NCI-H2107 (cell line): ENCODE measurements at places on chromosomes 5 and 9.

- DNase-seq, result no peak
Observed at GRCh38 chr5:177327539-177328522, 16.1 kb upstream of the MXD3 start.

GRCh38 chr9:1995084-1995483, 20.1 kb upstream of the SMARCA2 start:
- DNase-seq, result no peak

- no peak for DNase-seq
Observed at GRCh38 chr9:21443849-21444625, 3.8 kb downstream of the IFNA1 start.

DNA sequence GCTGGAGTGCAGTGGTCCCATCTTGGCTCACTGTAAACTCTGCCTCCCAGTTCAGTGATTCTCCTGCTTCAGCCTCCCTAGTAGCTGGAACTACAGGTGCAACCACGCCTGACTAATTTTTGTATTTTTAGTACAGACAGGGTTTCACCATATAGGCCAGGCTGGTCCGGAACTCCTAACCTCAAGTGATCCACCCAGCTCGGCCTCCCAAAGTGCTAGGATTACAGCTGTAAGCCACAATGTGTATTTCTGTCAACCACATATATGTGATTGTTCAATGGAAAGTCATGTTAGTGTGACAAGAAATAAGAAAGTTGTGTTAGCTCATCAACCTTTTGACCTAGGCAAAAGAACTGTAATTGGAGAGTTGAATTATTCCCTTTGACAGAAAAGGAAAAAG, 677.1 kb upstream of the CHD1 start:
- DNase-seq, result no peak

DNA sequence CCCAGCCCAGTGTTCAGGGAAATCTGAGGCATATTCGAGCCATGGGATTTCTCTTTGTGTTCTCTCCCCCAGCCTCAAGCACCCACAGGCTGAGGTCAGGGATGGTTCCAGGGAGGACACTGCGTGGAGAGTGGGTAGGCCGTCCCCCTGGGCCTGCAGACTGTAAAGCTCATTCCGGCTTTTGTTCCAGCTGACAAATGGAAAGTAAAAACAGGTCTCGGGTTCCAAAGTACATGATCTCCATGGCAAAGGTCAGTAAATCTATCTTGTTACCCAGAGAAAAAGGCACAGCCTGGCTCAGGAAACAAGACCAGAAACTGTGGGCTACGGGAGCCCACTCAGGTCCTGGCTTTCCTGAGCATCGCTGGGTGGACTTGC, 116.2 kb downstream of the ROR2 start:
- no peak for DNase-seq

DNA sequence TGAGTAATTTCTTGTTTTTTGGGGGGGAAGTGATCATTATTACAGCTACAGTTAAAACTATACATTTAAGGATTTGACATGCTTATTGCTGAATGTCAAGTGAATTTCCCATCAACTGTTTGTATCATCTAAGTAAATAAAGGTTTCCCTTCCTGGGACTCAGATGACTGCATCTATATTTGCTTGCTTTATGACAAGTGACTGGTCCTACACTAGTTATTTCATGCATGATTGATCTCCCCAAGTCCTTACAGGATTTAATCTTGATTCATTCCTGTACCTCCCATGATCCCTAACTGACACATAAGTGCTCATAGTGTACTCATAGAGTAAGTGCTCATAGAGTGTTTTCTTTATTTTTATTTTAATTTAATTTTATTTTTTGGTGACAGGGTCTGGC, 2.8 kb downstream of the TXNDC8 start:
- no peak for DNase-seq

DNA sequence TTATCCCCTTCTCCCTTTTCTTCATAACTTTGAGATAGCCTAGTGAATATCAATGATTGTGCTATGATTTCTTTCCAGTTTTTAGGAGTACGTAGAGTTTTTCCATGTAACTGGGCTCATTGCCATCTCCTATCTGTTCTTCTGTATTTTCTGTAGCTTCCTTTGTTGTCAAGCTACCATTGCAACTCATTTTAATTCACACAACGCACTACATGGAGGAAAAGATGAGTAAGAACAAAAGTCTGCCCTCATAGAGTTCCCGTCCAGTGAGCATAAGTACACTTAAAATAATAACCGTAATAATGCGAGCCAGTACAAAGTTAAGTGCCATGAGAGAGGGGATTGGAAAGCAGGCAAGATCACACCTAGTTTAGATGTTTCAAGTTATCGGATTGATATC, 177.7 kb downstream of the PAM start:
- DNase-seq, result no peak

DNA sequence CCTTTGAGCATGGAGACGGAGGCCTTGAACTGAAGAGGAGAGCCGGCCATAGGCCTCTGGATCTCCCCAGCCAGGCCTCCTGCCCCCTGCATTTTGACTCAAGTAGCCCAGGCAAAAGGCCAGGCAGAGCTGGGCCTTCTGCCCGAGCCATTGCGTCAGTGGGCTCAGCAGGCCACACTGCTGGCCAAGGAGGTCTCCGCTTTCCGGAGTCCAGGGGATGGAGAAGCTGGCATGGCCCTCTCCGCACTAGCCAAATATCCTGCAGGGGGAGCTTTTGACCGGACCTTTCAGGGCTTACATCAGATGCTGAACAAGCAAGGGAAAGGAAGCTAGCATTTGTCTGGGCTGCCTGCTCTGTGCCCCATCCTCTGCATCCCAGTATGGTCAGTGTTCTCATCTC, 386.8 kb downstream of the TRIM36 start:
- no peak for DNase-seq

- no peak for DNase-seq
Observed at GRCh38 chr5:141611289-141611688, 7.5 kb downstream of the DIAPH1 start.

DNA sequence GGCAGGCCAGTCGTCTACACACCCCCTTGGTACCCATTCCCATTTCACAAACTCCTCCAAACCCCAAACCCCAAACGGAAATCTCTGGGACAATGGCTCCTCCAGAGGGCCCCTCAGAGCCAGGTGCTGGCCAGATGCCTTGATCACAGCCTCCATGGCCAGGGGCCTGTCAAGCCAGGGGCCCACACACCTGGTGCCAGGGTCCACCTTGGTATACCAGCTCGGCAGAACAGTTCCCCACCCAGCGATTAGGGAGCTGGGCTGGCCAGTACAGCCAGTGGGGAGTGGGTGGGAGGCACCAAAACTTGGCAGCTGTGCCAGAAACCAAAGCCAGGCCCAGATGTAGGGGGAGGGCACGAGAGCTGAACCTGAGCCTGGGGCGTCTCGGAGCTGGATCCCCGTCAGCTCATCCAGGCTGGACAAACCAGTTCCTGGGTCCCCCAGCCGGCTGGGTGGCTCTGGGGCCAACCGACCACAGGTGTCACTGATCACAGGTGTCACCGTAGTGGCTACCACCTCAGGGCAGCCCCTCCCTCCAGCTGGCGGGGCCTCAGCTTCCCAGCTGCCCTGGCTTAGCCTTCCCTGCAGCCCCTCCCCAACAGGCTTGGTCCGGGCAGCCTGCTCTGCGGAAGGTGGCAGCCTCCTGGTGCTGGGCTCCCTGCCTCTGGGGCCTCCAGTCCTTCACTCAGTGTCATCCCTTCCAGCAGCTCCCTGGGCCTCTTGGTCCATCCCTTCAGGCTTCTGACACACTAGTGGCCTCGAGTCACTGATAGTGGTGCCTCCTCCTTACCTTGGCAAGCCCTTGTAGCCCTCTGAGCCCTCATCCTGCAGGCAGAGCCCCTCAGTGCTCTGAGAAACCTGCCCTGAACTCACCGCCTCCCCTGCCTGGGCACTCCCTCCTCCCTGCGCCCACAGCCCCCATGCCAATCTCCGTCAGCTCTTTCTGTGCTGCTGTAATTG, 6.6 kb upstream of the RMND5B start:
- no peak for DNase-seq

GRCh38 chr9:113269355-113269754, 6.0 kb downstream of the CDC26 start:
- no peak for DNase-seq

DNA sequence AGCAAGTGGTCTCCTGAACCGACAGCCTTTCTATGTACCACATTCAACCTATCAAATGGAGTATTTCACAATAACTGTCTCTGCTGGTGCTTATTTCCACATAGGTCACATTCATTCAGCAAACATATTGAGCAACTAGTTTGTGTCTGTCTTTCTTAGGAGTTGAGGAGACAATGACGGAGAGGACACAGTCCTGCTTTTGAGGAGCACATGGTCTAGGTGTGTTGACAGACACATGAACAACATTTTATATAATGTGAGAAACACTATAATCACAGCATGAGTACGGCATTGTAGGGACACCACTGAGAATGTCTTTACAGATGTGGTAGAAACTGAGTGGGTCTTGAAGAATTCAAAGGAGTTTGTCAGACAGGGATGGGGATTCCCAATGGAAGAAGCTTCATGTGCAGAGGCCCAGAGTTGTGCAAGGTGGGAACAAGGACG, 28.5 kb downstream of the NFIL3 start:
- no peak for DNase-seq

- DNase-seq, result no peak
Observed at GRCh38 chr9:135983208-135984071, 22.3 kb upstream of the UBAC1 start.

DNA sequence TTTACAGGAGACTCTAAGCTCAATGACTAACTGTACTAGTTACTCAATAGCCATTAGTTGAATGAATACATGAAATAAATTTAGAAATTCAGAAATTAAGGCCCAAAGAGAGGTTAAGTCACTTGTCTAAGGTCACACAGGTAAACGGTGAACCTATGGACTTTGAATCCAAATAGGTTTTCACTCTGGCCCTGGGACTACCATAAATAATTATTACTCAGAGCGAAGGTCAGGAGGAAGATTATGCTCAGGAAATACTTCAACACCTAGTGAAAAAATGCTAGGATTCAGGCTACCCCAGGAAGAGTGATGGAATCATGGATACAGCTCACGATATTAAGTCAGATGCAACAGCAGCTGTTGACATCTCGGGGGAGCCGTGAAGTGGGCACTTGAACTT, 417.4 kb downstream of the GABRG2 start:
- DNase-seq, result no peak

GRCh38 chr9:4547016-4547415, 56.7 kb downstream of the SLC1A1 start:
- DNase-seq, result no peak

- no peak for DNase-seq
Observed at GRCh38 chr5:111703662-111704061, 53.3 kb downstream of the NREP start.

DNA sequence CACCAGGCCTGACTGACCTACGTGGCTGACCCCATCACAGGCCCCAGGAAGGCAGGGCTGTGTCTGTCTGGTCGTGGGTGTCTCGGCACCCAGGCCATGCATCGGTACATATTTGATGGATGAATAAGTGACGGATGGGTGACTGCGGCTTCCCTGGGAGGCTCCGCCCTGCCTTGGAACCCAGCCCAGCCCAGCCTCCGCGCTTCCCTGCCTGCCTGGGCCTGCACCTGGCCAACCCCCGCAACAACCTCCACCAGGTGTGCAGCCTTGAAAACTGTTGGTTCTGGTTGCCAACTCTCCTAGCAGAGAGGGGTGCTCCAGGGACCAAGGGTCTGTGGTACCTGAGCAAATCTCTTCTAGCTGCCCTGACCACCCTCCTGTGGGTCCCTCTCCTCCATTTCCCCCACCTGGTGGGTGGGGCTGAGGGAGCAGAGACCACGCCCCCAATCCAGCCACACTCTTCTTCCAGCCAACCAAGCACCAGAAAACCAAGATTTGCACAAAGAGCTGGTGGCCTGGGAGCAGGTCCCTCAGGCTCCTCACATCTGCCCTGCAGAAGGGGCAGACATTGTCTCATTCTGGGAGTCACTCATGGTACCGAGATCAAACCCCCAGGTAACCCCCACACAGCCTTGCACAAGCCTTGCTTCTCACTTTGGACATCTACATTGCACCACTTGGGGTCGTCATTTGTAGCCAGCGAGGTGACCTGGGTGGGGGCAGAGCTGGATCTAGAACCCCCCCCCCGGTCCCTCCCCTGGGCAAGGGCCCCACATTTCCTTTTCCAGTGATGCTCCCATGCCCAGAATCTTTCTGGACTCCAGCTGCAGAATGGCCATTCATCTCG, 100.6 kb upstream of the IER5L start:
- DNase-seq, result peak; percentile 87

DNA sequence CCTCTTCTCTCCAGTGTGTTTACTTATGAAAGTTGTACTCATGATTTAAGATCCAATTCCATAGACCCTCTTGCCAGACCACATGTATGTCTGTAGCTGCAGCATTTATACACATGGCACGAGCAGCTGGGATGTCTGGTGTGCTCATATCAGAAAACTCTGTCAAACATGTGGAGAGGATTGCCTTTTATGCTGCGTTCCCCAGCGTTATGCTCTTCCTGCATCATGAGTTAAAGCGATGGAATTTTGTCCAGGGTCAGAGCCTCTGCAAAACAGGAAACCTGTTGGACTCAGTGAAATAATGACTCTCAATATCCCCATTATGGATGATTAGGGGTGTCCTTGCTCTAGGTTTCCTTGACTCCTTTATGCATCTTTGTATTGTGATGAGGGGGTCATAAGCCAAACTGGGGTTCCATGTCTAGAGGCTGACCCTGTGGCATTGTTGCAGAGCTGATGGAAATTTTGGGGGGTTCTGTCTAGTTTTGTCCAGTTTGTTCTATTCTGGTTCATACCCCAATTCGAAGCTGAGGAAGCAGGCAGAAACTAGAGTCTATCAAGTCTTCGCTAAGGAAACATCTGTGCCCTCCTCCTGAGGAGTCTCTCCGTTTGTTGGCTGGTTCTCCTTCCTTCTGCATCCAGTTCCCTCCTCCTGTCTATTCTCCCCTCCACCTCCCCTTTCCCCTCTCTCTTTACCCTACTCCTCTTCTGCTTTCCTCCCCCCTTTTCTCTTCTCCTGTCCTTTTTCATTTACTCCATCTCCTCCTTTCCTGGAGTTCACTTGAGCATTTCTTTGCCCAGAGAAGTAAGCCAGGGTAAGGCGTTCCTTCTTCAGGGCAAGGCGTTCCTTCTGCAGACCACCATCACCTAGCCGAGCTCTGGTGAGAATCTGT, 252.8 kb downstream of the MAST4 start:
- DNase-seq, result no peak

DNA sequence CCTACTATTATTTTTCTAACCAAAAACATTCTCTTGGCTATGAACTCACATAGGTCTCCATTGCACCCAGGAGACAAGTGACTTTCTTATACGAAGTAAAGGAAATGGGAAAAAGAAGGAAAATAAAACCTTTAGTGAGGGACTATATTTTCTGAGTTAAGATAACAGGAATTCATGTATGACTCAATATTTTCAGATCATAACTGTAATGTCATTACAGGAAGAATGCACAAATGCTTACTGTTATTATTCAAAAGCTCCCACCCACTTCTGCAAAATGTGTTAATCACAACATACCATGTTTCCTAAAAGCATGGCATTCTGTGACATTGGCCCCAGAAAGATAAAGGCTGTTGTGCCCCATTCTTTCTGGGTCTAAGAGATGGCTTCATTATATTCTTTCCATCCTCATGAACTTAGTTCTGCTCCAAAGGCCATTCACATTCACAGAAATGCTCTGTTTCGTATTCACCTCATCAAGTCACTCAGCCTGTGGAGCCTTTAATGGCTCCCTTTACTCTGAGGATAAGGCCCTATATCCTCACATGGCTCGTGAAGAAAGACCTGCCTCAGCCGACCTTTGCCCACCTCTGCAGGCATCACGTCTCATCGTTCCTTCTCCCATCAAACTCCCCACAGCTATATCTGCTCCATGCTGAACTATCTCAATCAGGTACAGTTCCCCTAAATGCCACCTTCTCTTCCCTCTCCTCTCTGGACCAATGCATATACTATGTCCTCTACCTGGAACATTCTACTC, 77.0 kb downstream of the ABCA1 start:
- DNase-seq, result no peak
